Thoracic aorta (tissue), 2 donors: ENCODE measurements at places on chromosomes 12 and 14. TPM values are rescaled to one million over a fixed set of nuclear protein-coding genes. Genes with fewer than 3 reads are reported as not detected.

The MAP1LC3B2 gene
- total RNA-seq: not detected

The ADAMTS20 gene
- not detected for total RNA-seq

DNA sequence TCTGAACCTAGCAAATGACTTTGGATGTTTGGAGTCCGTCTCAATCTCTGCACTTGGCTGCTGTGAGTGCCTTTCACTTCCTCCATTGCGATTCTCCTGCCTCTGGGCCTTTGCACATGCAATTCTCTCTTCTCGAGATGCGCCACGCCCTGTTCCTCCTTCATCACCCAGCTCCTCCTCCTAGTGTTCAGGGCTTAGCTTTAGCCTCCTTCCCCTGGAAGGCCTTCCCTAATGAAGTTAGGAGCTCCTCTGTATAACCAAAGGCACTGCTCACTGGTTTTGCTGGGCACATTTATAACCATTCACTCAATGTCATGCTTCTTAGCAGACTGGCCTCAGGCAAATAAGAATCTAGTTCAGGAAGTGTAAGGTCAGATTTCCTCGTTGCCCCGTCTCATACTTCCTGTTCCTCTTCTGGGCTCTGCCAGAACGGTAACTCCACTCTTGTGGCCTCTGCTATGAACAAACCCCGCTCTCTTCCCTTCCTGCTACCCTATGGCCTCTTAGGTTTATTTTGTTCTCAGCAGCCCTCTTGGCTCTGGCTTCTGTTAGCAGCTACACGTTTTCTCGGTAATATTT lies 171.4 kb downstream of the CRADD start:
- DNase-seq: no peak

GRCh38 chr14:101887219-101887618 lies 77.2 kb upstream of the DYNC1H1 start:
- no peak for DNase-seq

DNA sequence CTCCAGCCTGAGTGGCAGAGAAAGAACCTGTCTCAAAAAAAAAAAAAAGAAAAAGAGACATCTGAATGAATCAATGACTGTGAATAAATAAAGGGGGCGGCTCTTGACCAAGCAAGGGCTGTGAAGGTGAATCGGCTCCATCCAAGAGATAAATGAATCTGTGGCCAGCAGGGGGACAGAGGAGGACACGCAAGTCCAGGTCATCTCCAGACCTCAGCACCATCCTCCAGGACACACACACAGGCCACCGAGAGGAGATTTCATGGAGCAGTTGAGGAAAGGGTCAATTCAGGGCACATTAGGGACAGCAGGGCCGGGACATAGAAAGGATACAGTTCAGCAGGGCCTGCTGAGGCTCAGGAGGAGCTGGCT lies 21.6 kb downstream of the TRPV4 start:
- no peak for DNase-seq

- no peak for DNase-seq
These were observed 45.2 kb upstream of the MYL2 start for GRCh38 chr12:110965574-110965973.

DNA sequence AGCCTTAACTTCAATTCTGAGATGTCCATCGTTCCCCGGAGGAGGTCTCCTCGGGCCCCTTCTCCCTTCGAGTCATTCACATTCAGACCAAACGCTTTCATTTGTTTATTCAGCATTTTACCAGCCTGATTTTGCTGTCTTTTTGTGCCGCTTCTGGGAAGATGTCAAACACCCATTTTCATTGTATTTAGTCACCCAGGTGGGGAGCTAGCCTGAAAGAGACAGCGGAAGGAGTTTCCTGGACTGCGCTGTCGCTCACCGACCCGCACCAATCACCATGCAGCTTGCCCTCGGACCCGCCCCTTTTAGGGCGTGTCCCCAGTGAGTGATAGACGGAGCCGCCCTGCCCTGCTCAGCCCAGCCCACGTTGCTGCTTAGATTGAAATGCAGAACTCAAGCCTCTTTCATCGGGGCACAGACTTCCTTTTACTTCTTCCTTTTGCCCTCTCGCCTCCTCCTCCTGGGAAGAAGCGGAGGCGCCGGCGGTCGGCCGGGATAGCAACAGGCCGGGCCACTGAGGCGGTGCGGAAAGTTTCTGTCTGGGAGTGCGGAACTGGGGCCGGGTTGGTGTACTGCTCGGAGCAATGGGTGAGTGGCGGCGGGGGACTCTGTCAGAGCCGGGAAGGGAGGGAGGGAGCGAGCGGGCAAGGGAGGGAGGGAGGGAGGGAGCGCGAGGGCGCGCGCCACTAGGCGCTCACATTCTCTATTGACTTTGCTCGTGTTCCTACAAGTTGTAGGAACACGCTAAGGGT lies at the start of gene PAX9:
Gene PAX9, plus strand, starts transcription at position 355 of the 752 bp plus-strand sequence. Its CDS starts 230 bp downstream, at position 585.
- DNase-seq: no peak

DNA sequence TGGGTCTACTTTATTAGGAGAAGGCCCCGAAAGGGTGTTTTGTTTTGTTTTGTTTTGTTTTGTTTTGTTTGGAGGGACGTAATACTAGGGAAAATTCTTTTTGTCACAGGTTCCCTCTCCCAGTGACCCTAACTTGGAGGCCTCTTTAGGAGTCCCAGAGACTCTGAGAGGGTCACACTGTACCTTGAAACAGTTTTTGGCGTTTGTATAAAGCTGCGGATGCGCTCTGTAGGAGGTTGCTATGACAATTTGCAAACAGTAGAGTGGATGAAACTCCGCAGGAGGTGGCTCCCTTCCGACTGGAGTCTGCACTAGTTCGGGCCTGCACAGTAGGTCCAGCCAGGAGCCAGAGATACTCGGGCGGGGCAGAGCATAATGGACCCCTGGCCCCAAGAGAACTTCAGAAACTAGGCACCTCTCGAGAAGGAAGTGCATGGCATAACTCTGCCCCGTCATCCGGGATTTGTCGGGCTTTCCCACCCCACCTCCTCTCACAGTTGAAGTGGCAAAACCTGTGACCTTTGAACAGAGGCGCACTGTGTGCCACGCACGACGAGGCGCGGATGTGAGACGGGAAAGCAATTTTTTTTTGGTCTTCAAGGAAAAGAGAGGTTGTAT lies 1.3 kb upstream of the DYRK2 start:
- no peak for DNase-seq

GRCh38 chr12:131919366-131920156 lies 9.5 kb upstream of the PUS1 start:
- DNase-seq: no peak

GRCh38 chr12:93103154-93103553 lies 174.1 kb upstream of the EEA1 start:
- no peak for DNase-seq
